Right forelimb (tissue), 1 donor: ENCODE measurements at places on chromosomes 1 and 21.

GRCh38 chr1:11802616-11802972 is 3.2 kb downstream of the MTHFR start:
- no peak for DNase-seq

DNA sequence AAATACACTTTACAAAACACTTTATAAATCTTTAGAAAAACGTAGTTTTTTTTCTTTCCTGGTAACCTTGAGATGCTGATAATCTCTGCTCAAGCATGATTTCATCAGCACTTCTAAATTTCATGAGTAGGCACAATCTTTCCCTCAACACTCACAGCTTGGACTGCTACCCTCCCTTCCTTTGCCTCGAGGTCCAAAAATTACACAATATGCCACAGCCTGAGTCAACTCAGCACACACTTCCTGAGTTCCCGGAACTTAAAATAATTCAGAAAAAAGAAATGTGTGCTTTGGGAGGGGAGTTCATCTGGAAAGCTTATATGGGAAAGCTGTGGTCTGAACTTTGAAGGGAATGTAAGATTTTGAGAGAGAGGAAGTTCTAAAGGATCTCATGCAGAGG is 5.9 kb downstream of the CLCA2 start:
- DNase-seq, result no peak

GRCh38 chr1:172515927-172516326 is 17.0 kb upstream of the SUCO start:
- no peak for DNase-seq

DNA sequence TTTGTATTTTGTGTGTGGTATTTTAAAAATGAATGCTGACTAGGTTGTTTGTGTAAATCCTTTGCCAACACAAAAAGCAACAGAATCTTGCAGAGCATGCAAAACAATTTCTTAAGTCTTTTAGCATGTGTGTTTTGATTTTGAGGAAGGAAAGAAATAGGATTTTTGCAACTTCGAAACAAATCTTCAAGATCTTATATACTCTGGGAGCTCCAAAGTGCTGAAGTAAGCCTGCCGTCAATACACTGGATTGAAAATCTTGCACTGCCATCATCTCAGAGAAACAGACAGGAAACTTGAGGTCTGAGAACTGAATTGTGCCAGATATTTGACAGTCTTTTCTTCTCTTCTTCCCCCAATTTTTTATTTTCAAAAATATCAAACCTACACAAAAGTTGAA is 29.3 kb upstream of the DISP1 start:
- DNase-seq, result no peak

GRCh38 chr1:203516184-203516583 is 22.2 kb downstream of the OPTC start:
- DNase-seq, result no peak

- DNase-seq, result no peak
Observed at GRCh38 chr1:55876276-55877060, 661.3 kb upstream of the USP24 start.

- no peak for DNase-seq
Observed at GRCh38 chr1:23069675-23070074, 50.4 kb downstream of the KDM1A start.

DNA sequence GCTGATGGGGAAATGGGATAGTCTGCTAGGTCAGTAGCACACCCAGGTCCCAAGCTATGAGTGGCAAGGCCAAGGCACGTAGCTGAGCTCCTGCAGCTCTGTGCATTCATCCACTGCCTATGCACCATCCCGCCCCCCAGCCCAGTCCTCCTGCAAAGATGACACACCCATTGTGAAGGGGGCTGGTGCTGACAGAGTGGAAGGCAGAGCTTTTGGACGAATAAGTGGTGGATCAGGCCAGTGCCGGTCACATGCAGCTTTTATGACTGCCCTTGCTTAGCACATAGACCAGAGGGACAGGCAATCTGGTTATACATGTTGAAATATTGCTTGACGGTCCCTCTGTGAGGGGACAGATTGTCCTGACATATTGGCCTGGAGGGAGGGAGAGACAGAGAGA is 494.3 kb downstream of the PTPRU start:
- DNase-seq, result no peak

DNA sequence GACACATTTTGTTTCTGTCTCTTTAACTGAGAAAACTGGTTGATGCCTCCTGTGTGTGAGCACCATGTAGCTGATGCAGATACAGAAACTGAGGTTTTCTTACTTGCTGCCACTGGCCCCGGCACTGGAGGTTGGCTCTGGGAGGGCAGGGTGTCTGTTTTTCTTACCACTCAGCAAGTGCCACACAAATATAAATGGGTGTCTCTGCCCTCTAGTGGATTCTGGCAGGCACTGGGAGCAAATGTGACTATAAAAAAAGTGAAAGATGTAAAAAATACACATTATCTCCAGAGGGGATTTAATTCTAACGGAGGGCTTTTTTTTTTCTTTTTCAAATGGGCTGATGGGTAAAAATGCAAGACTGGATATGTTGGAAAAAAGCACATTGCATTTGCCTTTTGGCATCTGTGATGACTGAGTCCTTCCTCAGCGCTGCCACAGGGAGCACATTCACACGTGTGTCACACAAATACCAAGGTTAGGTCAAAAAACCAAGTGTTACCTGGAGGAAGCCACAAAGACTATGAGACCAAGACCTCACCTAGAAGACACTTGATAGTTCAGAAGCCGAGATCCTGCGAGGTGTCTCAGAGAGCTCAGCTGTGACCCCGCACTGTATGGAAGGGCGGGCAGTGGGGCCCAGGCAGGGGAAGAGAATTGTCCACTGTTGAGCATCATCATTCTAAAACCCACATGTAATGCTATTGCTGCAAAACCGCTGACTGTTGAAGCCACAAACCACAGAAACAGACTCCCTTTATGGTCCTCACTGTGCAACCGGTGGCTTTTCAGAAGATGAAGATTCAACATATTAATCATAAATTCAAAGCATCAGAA is 18.9 kb downstream of the PGBD2 start:
- DNase-seq, result no peak

DNA sequence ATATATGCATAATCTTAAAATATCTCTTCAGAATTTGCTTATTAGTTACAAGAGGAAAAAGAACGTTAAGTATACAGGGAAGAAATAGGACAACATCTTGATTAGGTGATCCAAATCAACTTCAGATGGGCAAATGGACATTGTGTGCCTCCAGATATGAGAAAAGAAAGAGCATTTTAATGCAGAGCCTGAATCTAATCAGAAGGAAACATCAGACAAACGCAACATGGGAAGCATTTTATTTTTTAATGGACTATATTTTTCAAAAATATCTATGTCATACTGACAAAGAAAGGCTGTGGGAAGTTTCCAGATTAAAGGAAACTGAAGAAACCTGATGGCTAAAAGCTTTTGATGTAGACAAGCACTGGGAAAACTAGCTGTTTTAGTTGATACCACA is 51.3 kb upstream of the HOOK1 start:
- no peak for DNase-seq

- no peak for DNase-seq
Observed at GRCh38 chr1:225454733-225455132, 26.9 kb upstream of the LBR start.

- peak; percentile 47 for DNase-seq
Observed at GRCh38 chr1:43531906-43532584, 1.4 kb downstream of the PTPRF start.

GRCh38 chr1:159291424-159291823 is 10.7 kb upstream of the FCER1A start:
- DNase-seq, result no peak

DNA sequence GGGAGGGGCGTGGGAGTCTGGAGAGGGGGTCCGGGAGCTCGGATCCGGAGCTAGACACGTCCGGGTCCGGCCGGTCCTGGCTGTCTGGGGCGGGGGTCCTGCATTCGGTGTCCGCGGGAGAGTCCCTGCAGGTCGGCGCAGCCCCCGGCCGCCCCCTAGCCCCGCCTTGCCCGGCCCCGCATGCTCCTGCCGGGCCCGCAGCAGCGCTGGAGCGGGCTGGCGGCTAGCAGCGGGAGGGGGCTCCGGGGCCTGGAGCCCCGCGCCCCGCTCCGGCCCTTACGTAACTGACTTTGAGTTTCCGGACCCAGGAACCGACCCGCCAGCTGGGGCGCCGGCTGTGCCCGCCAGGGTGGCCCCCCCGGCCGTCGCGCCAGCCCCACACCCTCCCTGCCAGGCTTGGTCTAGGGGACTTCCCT is 26.9 kb upstream of the EPB41 start:
- DNase-seq, result peak; percentile 51

- DNase-seq, result no peak
Observed at GRCh38 chr21:16502273-16502672, 772.5 kb downstream of the USP25 start.

DNA sequence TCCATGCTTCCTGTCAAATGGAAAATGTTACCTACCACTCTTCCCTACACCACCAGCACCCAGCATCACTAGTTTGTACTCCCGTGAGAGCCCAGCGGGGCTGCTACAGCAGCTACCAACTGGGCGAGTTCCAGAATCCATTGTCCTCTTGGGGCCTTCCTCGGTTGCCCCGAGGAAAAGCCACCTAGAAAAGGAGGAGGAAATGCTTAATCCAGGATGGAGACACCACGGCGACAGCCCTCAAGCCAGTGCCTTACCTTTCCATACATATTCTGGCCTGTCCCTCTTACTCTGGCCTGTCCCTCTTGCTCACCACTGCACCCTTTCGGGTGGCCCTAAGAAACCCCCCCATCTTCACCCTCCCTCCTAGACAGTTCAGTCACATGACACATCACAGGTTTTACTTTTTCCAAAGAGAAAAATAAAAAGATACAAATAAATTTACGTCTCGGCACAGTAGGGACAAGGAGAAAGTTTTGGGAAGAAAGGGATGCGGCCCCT is 478 bp downstream of the RIT1 start:
- peak; percentile 51 for DNase-seq

GRCh38 chr1:62823556-62823955 is 39.6 kb downstream of the ATG4C start:
- DNase-seq, result no peak

DNA sequence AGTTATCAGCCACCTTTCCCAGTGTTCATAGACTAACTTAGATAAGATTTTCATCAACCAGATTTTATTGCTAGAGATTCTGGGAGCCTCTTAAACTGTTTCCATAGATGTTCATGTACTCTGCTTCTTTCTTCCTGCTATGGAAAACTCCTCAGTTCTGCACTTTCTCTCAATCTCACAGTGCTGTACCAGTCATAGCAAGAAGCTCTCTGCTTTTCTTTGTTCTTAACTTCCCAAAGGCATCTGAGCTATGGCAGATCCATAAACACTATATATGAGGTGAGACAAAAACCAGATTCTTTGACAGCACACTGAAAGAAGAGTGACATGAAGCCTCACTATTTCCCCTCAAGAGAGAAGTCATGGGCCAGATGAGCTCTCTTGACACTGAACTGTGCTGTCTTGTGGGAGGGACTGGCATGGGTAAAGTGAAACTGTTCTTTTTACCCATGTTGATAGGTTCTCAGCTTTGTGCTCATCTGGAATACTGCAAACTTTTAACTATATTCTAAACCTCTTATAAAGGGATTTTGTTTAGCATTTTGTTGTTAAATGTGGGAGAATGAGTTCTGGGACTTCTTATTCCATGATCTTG is 64.2 kb upstream of the LYPLAL1 start:
- no peak for DNase-seq

DNA sequence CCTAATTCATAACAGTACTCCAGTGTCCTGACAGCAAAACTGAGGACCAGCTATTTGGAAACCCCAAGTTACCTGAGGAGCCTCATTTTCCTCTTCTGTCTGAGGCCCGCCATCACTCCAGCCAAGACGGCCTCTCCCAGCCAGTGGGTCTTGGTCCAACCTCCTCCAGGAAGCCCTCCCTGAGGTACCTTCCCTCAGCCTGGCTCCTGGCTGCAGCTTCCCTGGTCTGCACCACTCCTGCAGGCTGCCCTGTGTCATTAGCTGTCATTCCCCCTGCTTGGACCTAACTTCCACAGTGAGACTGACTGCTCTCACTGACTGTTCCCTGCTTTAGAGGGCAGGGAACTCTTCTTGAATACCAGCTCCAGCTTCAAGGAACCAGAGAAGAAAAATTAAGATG is 33.0 kb downstream of the BCAR3 start:
- no peak for DNase-seq

DNA sequence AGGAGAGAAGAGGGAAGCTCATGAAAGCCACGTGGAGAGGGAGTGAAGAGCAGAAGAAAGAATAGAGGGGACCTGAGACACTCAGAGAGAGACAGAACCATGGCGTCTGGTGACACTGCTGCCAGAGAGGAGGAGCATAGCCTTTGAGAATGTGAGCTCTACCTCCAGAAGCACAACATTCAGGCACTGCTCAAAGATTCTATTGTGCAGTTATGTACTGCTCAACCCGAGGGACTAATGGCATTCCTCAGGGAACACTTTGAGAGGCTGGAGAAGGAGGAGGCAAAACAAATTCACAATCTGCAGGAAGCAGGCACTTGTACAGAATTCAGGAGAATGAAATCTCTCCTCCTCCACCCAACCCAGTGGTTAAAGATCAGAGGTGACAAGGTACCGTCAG is 45.1 kb downstream of the BTBD8 start:
- no peak for DNase-seq

DNA sequence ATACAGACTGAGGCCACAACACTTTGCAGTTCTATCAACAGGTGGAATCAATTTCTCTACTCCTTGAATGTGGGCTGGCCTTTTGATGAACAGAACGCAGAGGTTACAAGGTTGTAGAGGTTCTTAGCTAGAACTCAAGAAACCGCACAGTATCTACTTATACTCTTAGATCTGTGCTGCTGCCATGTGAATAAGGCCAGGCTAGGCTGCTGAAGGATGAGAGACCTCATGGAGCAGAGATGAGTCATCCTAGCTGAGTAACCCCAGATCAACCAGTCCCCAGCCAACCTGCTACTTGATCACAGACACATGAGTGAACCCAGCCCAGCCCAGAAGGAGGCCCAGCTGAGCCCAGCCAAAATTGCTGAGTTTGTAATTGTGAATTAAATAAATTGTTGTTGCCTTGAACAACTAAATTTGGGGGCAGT is 35.3 kb upstream of the BCAR3 start:
- DNase-seq, result no peak

DNA sequence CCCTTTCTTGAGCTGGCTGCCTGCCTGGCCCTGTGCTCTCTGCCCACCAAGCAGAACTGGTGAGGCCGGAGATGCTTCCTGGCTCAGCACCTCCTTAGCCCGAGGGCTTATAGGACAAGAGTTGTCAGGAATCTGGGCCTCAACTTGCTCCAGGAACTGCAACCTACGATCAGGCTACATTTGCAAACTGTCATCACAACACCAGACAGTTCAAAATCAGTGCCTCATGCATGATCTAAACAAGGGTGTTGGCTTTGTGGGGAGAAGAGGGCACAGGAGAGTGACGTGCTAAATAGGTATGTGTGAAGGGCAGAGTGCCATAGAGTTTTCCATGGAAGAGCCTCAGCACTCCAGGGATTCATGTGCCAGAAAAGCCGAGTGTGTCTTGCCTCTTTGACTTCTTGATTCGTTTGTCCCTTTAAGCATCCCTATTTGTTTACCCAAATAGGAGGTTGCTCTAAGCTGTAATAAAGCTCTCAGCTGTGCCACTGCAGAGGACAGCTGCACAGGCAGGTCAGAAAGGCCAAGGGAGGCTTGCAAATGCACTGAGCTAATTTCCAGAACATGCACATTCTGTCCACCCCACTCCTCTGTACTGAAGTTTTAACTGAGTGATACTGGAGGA is 30.2 kb upstream of the NEK2 start:
- DNase-seq, result no peak
